EL (cell line): ENCODE measurements at places on chromosomes 5 and 9.
A peak's percentile ranks its signal among the peaks of the same experiment; 100 is the strongest.

- peak; percentile 39 for DNase-seq
These were observed 54.7 kb downstream of the DPYSL3 start for GRCh38 chr5:147454996-147455677.

- DNase-seq: no peak
These were observed 444.8 kb downstream of the SPOCK1 start for GRCh38 chr5:137054335-137054734.

GRCh38 chr5:5140479-5141338, 579 bp downstream of the ADAMTS16 start:
- DNase-seq: no peak

DNA sequence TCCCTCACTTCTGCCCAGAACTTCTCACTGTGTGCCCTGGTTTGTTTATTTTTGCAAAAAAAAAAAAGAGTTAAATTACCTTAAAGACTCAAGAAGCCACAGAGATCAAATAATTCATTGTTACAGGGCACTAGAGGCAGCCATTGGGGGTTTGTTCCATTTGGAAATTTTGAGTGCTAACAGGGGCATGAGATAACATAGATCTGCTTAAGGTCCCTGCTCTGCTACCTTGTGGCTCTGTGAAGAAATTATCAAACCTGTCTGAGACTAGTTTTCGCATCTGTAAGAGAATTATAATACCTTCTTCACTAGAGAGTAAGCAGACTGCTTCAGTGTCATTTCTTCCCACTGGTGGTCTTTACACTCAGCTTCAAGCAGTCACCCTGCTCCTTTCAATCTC, 394 bp downstream of the TLR4 start:
- no peak for DNase-seq

DNA sequence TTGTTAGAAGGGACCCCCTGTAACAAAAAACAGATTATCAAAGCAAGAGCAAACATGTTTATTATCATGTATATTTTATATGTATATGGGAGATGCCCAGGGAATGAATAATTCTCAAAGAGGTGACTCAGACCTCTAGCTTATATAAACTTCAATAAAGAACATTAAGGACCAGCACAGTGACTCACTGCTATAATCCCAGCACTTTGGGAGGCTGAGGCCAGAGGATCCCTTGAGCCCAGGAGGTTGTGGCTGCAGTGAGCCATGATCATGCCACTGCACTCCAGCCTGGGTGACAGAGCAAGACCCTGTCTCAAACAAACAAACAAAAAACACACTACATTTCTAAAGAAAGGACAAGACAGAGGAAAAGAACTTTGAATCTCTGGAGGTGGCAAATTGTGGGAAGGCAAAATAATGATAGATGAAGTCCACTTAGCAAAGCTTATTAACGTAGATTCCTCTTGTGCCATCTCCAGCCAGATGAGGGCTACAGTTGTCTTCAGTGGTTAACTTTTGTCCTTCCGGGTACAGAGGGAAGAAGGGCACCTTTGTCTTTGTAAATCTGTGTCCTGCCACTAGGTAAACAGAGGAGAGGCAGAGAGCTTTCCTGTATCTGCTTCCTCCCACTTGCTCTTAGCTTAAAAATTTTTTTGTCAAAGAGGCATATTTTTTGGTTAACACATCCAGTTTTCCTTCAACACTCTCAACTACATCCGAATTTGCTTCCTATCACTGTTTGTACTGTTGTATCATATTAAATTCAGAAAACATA, 7.5 kb upstream of the RFK start:
- DNase-seq: peak; percentile 42

GRCh38 chr5:28779161-28779754, 1740.9 kb upstream of the CDH9 start:
- DNase-seq: no peak

- no peak for DNase-seq
These were observed 198.6 kb downstream of the TRIO start for GRCh38 chr5:14341571-14342230.

GRCh38 chr5:180494510-180495181, 467 bp downstream of the CNOT6 start:
- DNase-seq: peak; percentile 26

DNA sequence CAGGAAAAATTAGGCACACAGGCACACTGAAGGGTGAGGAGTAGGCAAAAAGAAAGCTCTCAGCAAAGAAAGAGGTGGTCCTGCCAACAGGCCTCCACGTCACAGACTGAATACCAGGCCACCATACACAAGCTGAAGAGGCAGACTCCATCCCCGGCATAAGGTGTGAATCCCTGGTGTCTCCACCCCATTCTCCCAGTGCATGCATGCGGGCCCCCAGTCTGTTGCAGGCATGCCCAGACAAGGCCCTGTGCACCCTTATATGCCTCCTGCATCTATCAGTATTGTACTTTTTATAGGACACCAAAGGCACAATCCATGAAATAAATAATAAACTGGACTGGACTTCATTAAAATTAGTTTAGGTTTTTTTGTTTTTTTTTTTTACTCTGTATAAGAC, 73.1 kb downstream of the RGMB start:
- DNase-seq: no peak

DNA sequence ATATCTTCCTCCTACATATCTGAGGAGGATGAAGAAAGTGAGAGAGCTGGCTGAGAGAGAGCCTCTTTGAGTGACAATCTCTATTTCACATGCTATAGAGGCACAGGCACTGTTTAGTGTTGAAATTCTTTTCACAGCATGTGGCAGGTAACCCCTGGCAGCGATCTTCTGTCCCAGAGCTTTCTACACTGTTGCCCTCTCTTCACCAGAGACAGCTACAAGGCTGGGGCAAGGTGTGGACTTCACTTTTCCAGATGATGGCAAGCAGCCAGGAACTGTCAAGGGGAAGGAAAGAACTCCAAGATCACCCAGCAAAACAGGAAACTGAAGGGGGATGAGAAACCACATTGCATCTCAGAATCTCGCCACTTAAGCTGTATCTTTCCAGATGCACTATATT, 205.2 kb downstream of the CAAP1 start:
- DNase-seq: peak; percentile 4

GRCh38 chr5:157828944-157829639, 29.9 kb downstream of the CLINT1 start:
- DNase-seq: peak; percentile 19

GRCh38 chr5:43530648-43531047, 15.7 kb upstream of the C5orf34 start:
- no peak for DNase-seq

DNA sequence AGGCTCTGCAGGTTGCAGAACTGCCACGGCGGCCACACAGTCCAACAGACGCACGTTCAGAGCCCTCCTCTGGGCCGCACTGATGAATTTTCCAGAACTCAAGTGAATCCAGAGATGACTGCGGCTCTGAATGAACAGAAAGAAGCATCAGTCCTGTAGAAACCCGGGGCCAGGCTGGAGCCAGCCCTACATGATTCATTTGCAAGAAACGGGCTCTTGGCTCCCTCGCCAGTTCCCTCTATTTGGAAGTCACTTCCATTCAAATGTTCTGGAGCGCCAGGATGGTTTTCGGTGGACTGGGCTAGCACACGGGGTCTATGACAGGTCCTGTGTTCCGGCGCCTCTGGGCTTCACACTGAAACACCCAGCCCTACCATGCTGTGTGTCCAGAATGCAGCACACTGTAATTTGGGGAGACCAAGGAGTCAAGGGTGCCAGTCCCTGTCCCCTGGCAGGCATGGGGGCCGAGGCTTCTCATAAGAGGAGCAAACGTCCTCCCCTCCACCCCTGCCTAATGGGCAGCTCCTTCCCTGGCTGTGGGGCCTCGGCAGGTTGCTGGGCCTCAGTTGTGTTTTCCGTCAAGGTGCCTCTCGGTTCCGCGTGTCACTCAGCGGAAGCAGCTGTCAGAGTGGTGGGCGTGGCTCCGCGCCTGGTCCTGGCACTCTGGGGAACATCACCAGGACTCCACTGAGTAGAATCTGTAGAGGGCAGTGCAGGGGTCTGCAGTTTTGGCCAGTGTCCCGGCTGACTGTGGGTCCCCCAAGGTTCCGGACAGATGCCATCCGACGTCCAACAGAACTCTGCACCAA, 18.1 kb upstream of the COL5A1 start:
- DNase-seq: no peak

- DNase-seq: no peak
These were observed 98.4 kb upstream of the CPLX2 start for GRCh38 chr5:175772747-175773533.

DNA sequence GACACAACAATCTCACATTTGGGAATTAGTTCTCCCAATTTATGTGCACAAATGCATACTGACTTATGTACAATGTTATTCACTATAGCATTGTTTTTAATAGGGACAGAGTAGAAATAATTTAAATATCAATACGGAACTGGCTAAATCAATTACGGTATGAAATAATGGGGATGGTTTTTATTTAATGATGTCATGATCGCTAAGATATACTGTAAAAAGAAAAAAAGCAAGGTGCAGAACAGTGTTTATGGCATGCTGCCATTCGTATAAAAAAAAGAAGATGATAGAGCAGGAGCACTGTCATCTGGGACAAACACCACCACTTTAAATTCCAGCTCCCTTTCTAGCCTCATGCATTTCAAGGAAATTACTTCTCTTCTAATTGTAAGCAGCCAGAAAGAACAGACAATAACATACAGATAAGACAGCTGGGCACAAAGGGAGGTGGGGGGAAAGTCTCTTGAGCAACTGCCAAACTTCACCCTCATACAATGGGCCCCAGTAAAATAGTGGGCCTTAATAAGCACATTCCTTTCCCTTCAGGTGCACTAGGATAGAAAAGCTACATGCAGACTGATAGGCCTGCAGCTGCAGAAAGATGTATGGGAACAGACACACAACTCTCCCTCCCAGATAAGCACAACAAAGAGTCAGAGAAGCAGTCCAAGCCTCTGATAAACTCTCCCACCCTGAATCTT, 8.4 kb downstream of the SREK1IP1 start:
- DNase-seq: no peak

- peak; percentile 66 for DNase-seq
These were observed 160.8 kb upstream of the CDKN2B start for GRCh38 chr9:22169727-22170503.

DNA sequence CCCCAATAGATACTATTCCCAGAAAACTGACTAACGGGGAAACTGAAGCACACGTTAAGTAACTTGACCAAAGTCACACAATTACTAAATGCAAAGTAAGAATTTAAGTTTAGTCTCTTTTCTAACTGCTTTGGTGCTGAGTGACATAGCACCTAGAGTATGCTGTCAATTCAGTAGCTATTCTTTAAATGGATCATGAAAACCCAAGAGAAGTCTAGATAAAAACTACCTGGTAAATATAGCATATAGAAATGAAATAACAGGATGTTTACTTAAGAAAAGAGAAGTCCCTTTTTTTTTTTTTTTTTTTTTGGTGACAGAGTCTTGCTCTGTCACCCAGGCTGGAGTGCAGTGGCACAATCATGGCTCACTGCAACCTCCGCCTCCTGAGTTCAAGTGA, 129.2 kb downstream of the PDE4D start:
- no peak for DNase-seq

DNA sequence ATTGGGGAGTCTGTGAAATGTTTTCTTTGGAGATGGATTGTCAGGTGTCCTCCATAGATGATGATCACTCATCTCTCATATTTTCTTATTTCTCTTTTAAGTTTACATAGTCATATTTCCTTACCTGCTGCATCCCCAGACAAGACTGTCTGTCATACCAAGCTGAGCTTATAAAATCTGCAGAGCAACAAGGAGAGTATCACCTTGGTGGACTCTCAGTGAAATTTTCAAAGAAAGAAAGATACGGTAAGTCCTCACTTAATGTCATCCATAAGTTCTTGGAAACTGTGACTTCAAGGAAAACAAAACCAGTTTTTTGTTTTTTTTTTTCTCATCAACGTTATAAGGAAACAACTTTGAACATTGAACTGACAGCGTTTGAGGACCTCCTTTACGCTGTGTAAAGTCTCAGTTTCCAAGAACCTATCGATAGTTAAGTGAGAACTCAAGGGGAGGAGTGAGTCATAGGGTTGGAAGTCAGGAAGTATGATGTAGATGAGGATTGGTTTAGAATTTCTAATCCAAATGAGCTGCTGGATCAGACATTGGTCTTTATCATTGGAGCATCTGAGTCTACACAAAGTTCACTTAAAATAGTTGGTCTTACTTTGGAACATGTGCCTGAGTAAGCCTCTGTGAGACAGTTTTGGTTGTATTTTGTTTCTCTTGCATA, 45.5 kb downstream of the SPIN1 start:
- DNase-seq: peak; percentile 50

GRCh38 chr9:134385915-134386314, 59.7 kb downstream of the RXRA start:
- DNase-seq: no peak

DNA sequence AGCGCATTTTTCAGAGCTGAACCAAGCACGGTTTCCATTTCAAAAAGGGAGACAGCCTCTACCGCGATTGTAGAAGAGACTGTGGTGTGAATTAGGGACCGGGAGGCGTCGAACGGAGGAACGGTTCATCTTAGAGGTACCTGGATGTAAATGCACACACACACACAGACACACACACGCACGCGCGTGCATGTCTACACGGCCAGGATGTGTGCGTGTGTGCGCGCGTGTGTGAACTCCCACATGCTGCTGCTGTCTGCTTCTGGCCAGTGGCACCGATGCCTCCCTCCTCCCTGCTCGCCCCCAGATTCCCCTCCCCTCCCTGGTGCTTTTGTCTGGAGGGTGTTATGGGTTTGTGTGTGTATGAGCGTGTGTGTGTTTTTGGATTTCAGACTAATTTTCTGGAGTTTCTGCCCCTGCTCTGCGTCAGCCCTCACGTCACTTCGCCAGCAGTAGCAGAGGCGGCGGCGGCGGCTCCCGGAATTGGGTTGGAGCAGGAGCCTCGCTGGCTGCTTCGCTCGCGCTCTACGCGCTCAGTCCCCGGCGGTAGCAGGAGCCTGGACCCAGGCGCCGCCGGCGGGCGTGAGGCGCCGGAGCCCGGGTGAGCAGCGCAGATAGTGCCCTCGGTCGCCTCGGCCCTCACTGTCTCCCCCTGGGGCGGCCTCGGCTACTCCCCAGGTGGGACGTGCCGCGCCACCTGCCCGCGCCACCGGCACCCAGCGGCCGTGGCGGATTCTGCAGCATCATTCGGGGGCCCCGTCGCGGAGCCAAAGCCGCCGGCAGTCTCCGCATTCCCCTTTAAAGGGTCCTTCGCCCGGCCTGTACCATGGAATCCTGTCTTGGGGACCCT, at the start of gene NTRK2:
NTRK2 (plus strand) TSS at position 442 of the 850 bp plus-strand sequence. CDS start 1,020 bp downstream, outside the sequence.
- DNase-seq: peak; percentile 31

GRCh38 chr5:125550274-125550673, 803.8 kb upstream of the ZNF608 start:
- peak; percentile 53 for DNase-seq

DNA sequence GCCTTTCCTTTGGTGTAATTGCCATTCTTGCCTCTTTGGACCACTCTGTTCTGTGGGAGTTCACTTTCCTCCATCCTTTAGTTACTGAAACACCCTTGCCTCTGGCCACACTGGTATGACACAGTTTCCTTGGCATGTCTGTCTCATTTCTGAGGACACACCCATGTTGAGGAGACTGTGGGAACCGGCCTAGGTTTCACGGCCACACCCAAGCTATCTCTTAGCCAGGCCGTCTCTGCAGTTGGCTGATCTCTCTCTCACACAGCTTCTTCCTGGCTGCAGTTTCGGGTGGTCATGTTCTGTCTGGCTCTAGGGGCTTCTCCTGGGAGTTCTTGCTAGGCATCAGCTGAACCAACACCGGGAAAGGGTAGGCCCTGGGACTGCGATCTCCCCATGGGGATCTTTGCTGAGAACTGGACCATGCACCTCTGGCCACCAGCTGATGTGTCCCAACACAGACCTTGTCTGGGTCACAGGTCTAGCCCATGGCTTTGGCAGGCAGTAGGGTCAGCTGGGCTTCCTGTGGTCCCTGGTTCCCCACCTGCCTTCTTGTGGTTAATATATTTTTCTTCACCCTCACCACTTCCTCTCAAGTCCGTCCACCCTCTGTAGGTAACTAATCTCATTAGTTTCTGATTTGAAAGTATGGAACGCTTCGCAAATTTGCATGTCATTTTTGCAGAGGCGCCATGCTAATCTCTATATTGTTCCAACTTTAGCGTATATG, 24.9 kb downstream of the ARHGEF37 start:
- DNase-seq: peak; percentile 95
